Fibroblast of skin of scalp (primary cell): ENCODE measurements at places on chromosomes 16 and 17.

GRCh38 chr16:82229800-82230619 is 60.0 kb upstream of the MPHOSPH6 start:
- peak; percentile 69 for DNase-seq

DNA sequence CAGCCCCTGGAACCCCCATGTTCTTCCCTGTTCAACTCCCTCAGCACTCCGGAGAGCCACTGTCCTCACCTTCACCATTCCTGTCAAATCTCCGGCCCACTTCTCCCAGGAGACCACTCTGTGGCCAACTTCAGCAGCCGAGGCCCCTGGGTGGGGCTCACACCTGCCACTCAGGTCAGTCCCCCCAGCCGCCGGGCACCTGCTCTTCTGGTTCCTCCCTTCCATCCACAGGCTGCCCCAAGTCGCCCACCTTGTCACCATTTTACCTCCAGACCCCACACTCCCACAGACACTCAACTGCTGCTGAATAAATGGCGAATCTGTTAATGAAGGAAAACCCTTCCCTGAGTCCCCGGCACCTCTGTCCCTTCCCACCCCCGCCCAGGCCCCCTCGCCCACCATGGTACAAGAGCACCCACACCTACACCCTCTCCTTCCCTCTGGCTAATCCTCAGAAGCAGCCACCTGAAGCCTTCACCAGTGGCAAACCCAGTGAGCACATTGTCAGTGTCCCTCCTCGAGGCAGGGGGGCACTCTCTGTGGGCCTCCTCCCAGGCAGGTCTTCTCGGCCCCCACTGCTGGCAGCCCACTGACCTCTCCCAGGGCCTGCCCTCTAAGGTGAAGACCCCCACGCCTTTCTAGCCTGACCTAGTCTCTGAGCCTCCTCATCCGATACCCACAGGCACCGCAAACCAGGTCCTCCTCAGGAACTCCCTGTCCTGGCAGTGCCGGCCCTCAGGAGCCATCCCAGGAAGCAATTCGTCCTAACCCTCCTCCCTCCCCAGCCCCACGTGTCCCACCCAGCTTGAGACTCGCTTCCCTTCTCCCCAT is 8.2 kb downstream of the CANT1 start:
- no peak for DNase-seq

- DNase-seq = peak; percentile 5
These were observed 7.7 kb downstream of the PSMD7 start for GRCh38 chr16:74304164-74304834.

DNA sequence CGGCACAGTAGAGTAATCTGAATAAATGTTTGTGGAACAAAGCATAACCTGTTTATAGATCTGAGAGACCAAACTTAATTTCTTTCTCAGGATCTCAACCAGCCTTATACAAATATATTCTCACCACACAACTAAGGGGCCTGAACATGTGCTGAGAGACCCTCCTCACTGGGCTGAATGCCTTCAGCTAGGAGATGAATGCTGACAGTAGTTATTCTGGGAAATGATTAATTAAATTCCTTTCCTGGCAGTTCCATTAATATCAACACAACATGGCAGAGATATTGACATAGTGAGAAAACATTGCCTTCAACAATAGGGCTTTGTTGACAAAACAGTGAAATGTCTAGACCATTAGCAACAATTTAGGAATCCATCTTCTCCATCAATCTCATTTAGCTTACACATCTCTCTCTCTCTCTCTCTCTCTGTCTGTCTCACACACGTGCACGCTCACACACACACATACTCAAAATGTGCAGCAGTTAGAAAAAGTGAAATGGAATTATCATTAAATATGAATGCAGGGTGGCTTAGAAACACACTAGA is 780.8 kb upstream of the CDH8 start:
- peak; percentile 11 for DNase-seq
